Transverse colon (tissue), 4 donors: ENCODE measurements at places on chromosomes 6 and 20. TPM values are rescaled to one million over a fixed set of nuclear protein-coding genes. Genes with fewer than 3 reads are reported as not detected.
A peak's percentile ranks its signal among the peaks of the same experiment; 100 is the strongest.

DNA sequence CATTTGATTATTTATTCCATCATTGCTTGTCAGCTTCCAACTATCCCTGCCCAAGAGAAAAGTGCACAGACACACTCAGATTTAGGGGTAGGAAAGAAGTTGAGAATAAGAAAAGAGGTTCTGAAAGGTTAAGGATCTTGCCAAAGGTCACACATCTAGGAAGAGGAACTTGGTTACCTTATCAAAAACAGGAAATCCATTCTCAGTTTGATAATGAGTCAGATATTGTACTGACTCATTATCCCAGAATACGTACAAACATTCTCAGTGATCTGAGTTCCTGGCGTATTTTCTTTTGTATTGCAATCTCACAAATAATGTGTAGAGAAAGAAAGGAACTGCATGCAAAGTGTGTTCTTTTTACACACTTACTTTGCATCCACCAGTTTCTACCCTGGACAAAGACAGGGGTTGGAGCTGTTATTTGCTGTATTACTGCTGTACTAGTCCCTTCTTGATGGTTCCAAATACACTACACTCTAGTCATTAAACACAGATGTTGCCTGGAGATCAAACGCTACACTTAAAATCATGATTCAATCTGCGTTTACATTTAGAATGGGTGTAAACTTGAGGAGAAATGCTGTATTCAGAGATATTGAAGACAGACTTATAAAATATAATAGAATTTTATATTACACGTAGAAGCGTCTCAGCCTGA, 545.7 kb downstream of the PRKN start:
- no peaks in the 10 kb centered on the region for H3K27me3 ChIP-seq
- no peak for DNase-seq
- no peaks in the 10 kb centered on the region for H3K36me3 ChIP-seq
- no peak overlapping the region for H3K27ac ChIP-seq
- no peak overlapping the region for H3K4me3 ChIP-seq
- H3K4me1 ChIP-seq = no peaks in the 10 kb centered on the region

GTSF1L gene
- total RNA-seq = not detected

- H3K36me3 ChIP-seq = no peaks in the 10 kb centered on the region
- no peak for DNase-seq
- no peak overlapping the region for H3K27ac ChIP-seq
- no peaks in the 10 kb centered on the region for H3K27me3 ChIP-seq
- no peak overlapping the region for H3K4me3 ChIP-seq
Observed at GRCh38 chr6:112178846-112179245, 75.5 kb downstream of the LAMA4 start.

FAM184A gene
- total RNA-seq = 13.1 TPM

- no peaks in the 10 kb centered on the region for H3K27me3 ChIP-seq
- DNase-seq = no peak
- H3K4me3 ChIP-seq = no peak overlapping the region
- H3K4me1 ChIP-seq = peaks cover 40% of the 10 kb centered on the region
- no peaks in the 10 kb centered on the region for H3K36me3 ChIP-seq
- peak overlapping the region; percentile 27 for H3K27ac ChIP-seq
Observed at GRCh38 chr6:56708810-56709597, 66.3 kb upstream of the DST start.

DNA sequence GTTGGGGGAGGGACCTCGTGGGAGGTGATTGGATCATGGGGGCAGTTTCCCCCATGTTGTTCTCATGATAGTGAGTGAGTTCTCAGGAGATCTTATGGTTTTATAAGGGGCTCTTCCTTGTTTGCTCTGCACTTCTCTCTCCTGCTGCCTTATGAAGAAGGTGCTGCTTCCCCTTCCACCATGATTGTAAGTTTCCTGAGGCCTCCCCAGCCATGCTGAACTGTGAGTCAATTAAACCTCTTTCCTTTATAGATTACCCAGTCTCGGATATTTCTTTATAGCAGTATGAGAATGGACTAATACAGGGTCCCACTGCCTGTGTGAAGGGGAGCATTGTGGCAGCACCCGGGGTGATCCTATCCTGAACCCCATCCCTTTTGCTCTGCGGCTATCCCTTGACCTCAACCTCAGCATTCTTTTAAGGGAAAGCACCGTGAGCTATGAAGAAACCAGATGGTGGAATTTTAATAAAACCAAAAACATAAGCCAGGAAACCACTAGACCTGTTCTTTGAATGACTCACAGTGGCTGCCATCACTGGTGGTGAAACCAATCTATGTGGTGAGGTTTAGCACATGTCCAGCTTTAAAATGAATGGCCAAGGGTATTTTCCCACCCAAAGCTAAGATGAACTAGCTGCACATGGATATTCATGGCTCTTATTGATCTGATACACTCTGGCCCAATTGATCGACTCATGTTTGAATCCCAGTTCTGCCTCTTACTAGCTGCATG, 62.2 kb downstream of the ZDHHC14 start:
- H3K27me3 ChIP-seq = no peaks in the 10 kb centered on the region
- DNase-seq = no peak
- H3K27ac ChIP-seq = no peak overlapping the region
- no peak overlapping the region for H3K4me3 ChIP-seq

RHAG gene
- not detected for total RNA-seq

EPPIN gene
- not detected for total RNA-seq

SLC17A1 gene
- not detected for total RNA-seq

RAMACL gene
- not detected for total RNA-seq

- no peaks in the 10 kb centered on the region for H3K27me3 ChIP-seq
- H3K27ac ChIP-seq = no peak overlapping the region
- no peaks in the 10 kb centered on the region for H3K36me3 ChIP-seq
Observed at GRCh38 chr20:19320005-19320404, 107.6 kb downstream of the SLC24A3 start.

DNA sequence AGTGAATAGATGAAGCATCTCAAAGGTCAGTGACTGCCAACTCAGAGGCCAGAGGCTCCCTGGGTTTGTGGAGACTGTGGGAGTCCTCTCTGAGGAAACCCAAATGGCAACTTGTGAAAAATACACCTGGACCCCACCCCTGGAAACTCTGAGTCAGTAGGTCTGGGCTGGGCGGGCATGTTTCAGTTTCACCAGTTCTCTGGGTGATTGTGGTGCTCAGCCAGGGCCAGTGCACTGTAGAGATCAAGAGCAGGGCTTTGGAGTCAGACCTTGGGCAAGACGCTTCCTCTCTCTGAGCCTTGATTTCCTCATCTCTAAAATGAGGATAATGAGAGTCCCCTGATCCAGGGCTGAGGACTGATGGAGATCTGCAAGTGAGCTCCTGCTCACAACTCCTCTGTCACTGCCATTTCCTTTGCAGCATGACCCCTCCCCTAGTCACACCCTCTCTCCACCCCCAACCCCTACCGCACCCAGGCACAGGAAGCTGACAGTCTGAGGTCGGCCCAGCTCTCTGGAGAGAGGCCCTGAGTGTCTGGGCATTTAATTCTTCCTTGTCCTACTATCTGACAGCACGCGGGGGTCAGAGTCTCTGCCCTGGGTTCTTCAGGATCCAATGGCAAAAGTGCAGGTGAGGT, 5.1 kb downstream of the DEF6 start:
- no peak overlapping the region for H3K4me3 ChIP-seq
- H3K27me3 ChIP-seq = no peaks in the 10 kb centered on the region
- DNase-seq = peak; percentile 82
- H3K4me1 ChIP-seq = peaks cover 7% of the 10 kb centered on the region

- no peaks in the 10 kb centered on the region for H3K36me3 ChIP-seq
- H3K4me3 ChIP-seq = no peak overlapping the region
- H3K27me3 ChIP-seq = no peaks in the 10 kb centered on the region
- DNase-seq = no peak
- H3K27ac ChIP-seq = no peak overlapping the region
Observed at GRCh38 chr6:162343198-162343935, 384.2 kb downstream of the PRKN start.

SPEF1 gene
- total RNA-seq = not detected

- H3K27me3 ChIP-seq = no peaks in the 10 kb centered on the region
- no peak overlapping the region for H3K27ac ChIP-seq
Observed at GRCh38 chr20:60484316-60484715, 526.1 kb downstream of the CDH26 start.

GRCh38 chr6:138035070-138035469, 72.1 kb downstream of the PERP start:
- no peaks in the 10 kb centered on the region for H3K27me3 ChIP-seq
- H3K4me3 ChIP-seq = no peak overlapping the region
- DNase-seq = no peak
- H3K4me1 ChIP-seq = no peaks in the 10 kb centered on the region
- no peak overlapping the region for H3K27ac ChIP-seq

DNA sequence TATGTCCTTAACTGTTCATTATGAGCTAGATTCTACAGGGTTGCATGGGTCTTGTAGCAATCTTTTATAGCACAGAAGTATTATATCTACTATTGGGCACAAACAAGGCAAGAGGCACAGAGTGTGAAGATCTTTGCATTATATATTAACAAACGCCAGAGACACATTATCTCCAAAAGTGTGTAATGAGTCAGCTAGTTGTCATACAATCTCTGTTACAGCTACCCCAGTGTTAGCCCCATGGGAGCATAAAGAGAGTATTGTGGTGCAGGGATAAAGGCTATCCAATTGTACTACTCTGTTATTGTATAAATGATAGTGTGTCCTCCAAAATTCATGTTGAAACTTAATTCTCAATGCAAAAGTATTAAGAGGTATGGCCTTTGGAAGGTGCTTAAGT, 148.4 kb upstream of the RIMS1 start:
- no peak overlapping the region for H3K27ac ChIP-seq
- no peaks in the 10 kb centered on the region for H3K27me3 ChIP-seq
- DNase-seq = no peak
- H3K4me1 ChIP-seq = no peaks in the 10 kb centered on the region
- no peaks in the 10 kb centered on the region for H3K36me3 ChIP-seq

DNA sequence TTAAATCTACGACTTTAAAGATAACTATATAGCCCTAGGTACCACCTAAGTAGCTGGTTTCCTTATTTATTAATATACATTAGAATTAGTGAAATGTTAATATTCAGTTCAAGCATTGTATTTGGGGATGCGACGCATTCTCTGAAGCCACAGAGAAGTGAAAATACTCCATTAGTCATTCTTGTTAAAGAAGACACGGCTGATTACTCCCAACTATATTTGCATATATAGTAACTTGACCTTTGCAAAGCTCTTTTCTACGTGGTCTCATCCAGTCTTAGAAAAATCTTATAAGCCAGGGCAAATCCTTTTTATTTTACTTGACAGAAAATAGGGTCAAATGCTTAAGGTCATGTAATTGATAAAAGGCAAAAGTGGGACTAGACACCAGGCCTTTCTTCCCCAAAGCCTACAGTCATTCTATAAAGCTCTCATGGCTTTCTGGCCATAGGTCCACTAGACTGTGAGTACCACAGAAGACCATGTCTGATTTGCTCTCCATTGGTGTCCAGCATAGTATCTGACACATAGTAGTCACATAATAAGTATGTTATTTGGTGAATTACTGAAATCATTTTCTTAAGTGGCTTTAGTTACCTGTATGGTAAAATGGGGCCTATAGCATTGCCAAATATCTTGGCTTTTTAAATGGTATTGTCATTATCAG, 11.3 kb downstream of the ZHX3 start:
- no peak overlapping the region for H3K27ac ChIP-seq
- no peaks in the 10 kb centered on the region for H3K36me3 ChIP-seq
- H3K4me3 ChIP-seq = no peak overlapping the region
- H3K4me1 ChIP-seq = peaks cover 14% of the 10 kb centered on the region

GRCh38 chr6:163230901-163231300, 183.6 kb upstream of the QKI start:
- no peaks in the 10 kb centered on the region for H3K27me3 ChIP-seq
- no peak for DNase-seq
- H3K27ac ChIP-seq = no peak overlapping the region
- no peaks in the 10 kb centered on the region for H3K4me1 ChIP-seq
- H3K36me3 ChIP-seq = no peaks in the 10 kb centered on the region
- H3K4me3 ChIP-seq = no peak overlapping the region

PTCRA gene
- not detected for total RNA-seq

DNA sequence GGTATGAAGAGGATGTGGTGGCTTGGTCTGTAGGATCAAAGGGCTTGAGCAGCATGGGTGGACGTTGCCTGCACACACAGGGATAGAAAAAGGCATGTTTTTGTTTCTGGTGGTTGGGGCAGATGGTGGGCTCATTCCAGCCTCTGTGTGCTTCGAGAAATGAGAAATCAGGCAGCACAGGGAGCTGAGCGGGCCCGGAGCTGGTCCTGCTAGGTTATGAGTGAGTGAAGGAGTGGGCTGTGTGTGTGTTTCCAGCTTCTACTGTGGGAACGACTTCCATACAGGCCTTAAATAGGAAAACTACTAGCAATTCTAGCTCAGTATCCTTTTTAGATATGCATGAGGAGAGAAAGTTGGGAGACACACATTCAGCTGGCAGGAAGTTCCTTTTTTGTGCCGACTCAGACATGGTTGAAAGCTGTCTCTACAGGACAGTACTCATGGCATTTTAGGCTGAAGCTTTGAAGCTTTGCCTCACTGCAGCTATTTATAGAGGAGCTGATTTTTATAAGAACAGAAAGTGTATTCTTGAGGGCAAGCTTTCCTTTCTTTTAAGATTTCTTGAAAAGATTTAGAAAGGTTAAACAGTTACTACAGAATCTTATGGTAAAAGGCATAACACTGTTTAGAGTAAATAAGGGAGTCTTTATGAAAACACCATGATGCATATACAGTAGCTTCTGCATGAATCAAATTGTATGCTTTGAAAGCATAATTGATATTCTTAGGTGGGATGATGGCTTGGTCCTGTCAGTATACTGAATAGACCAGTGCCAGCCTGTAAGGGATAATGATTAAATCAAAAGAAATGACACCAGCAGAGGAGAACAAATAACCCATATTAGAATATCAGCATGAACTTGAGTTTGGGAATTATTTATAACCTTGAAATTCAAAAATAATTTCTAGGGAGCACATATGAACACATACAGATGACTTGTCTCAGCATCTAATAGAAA, 104.0 kb upstream of the MAN1A1 start:
- no peaks in the 10 kb centered on the region for H3K4me1 ChIP-seq
- DNase-seq = no peak
- no peak overlapping the region for H3K4me3 ChIP-seq

DNA sequence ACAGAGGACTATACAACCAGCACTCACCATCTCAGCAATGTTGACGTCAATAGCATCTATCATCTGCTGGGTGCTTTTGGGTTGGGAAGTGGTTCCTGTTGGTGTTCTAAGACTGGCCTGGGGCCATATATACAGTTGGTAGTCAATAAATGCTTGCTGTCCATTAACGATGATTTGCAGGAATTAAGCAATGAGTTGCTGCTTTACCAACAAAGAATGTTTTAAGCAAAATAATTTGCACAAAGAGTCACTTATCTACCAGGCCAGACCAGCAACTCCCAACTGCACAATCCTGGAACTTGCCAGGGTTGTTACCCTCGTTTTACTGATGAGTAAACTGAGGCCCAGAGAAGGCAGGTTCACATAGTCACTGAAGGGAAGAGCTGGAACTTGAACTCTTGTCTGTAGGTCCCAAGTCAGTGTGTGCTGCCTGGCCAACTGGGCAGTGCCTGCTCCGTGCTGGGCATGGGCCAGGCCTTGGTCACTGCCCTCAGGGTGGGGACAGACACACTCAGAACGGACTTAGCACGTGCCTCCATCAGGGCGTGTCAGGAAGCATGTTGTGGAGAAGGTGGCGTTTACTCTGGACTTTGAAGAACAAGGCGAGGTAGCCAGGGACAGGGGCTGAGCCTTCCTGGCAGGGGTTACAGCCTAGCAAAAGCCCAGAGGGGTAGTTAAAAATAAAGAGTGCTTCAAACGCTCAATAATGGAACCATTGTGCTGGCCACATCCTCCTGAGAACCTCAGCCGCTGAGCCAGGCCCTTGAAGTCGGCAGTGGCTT, 2.5 kb upstream of the SRC start:
- H3K4me3 ChIP-seq = no peak overlapping the region
- peak overlapping the region; percentile 93 for H3K27ac ChIP-seq
- H3K27me3 ChIP-seq = no peaks in the 10 kb centered on the region
- H3K36me3 ChIP-seq = no peaks in the 10 kb centered on the region
- peaks cover 5% of the 10 kb centered on the region for H3K4me1 ChIP-seq
- DNase-seq = peak; percentile 87

NR2E1 gene
- not detected for total RNA-seq

ECT2L gene
- total RNA-seq = not detected
